ENCODE measurements at places on chromosomes 2 and 18.
A peak's percentile ranks its signal among the peaks of the same experiment; 100 is the strongest.

GRCh38 chr2:156908825-156909224 is 348.7 kb upstream of the GALNT5 start:
- peak; percentile 69 for DNase-seq

- no peak for DNase-seq
Measured at GRCh38 chr18:54684784-54685183, 93.7 kb downstream of the DYNAP start.

- DNase-seq = peak; percentile 88
Measured at GRCh38 chr18:715626-716025, 3.2 kb upstream of the ENOSF1 start.

DNA sequence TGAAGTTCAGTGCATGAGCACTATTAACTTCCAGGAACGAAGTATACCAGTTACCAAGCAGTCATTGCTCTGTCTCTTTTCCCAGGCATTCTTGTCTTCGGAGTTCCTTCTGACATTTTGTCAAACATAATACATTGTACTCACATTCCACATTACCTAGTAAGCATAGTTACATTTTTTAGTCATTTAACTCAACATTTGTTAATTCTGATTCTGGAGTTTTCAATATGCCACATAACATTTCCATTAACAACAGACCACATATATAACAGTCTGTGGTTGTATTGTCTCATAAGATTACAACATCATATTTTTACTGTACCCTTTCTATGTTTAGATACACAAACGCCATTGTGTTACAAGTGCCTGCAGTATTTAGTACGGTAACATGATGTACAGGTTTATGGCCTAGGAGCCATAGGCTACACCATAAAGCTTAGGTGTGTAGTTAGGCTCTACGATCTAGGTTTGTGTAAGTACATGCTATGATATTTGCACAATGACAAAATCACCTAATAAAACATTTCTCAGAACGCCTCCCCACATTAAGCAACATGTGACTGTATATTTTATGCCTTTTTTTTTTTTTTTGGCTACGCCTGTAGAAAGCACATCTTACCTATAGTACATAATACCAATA is 187.1 kb downstream of the DYM start:
- no peak for DNase-seq

DNA sequence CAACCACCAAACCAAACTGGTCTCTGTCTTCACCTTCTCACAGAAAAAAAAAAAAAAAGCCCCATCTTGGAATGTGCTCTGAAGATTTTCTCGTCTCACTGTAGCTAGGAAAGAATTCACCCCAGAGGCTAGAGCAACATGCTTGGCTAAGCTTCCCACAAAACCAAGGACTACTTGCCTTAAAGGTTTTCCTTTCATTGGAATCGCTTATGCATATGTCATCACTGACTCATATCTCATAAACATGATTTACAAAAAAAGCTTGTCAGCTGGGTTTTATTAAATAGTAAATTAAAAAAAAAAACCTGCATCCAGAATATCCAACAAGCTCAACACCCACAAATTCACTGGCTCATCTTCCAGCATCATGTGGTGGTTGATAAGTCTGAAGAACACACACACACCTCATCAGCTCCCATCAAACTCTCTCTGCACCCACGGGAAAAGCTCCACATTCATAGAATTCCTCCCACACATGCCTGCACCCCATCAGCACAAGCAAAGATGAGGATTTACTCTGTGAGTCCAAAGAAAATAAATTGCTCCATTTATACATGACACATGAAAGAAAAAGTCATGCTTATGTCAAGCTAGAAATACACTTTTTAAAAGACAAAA is 182.0 kb upstream of the TRIB2 start:
- DNase-seq = peak; percentile 97

DNA sequence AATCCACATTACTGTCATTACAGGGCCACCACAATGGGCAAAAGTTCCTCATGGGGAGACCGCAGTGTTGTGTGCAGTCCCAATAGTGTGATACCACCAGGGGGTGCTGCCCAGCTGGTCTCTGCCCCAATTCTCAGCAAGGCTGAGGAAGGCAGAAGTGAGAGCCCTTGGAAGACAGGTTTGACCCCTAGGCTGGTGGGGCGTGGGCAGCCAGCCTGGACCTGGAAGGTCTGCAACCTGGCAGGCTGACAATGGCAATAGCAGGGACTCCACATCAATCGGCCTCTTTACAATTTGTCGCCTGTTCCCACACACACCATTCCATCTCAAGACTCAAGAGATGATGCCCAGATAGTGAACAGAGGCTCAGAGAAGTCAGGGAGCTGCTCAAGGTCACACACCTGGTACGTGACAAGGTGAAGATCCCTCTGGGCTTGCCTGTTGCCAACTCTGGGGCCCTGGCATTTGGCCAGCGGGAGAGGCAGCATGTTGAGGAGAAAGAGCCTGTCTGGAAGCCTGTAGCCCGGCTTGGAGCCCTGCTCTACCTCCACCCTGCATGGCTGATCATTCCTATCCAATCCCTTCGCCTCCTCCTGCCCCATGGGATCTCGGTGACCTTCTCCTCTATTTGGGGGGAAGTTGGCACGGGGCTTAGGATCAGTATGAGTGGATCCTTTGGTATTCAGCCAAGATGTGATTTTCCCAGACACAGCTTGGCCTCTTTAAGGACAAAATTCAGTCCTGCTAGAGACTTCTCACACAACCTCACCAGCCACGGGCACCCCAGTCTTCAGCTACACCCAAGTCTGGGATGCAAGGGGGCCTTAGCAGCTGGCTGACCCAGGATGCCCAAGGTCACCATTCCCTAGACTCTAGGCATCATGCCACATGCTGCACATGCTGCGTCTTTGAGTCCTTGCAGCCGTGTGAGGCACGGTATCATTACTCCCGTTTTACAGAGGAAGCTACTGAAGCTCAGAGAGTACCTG is 2.9 kb upstream of the ATOH8 start:
- DNase-seq = peak; percentile 64
